Activated T-helper 1 cell treated with anti-CD3 and anti-CD28 coated beads, Interleukin-2, amount 50 U/mL, for 16 hours (primary cell): ENCODE measurements at places on chromosomes 12 and 14.

DNA sequence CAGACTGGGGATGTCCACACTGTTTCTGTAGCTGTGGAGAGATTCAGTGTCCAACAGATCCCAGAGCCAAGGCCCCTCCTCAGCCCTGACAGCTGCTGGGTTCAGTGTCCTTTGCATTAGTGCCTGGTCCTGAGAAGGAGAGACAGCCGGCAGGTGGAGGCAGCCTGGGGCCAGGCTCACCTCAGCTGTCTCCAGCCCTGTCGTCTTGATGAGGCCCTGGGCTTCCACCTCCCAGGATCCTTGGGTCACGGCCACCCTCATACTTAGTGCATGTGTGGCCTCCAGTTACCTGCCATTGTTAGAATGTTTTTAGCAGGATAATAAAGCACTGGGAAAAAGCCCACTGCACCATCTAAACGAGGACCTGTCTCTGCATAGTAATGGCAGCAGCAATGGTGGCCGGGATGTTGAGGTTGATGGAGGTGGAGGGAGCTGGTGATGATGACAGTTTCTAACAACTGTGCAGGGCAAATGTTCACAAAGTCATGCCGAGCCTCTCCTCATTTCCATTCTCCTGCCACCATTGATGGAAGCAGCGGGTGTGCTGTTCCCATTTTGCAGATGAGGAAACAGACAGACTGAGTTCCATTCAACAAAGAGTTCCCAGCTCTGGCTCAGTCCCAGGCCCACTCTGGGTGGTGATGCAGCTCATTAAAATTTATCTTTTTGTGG is 17.7 kb downstream of the ASB2 start:
- DNase-seq: no peak

GRCh38 chr12:103855896-103856657 is 15.0 kb upstream of the NT5DC3 start:
- DNase-seq: no peak

DNA sequence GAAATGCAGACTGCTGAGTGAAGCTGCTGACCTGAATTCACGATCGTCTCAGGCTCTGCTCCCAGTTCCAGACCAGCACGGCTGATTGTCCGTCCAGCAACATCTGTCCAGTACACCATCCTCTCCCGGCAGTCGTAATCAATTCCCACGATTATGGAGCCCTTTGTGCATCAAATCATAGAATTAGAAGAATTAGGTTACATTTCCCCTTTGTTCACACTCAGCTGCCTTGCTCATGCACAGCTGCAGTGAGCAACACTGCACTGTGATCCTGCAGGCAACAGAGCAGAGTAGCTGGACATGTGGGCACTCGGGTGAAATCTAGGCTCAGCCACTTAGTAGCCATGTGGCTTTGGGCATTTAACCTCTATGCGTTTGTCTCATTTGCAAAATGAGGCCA is 22.2 kb downstream of the RTRAF start:
- DNase-seq: no peak

DNA sequence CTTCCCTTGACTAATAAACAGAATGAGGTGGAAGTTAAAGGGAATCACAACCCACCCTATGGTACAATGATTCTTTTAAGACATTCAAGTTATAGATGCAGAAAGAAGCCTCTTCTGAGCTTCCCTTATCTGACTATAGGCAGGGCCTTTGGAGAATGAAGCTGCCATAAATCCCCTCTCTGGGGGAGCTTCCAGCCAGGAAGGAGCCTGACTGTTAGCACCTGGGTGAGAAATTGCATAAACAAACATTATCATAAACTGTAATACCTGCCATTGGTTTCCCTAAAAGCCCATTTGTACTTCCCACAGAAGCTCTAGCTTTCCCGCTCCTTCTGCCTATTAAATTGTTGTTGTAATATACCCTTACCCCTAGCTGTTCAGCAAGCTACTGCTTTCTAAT is 81.3 kb upstream of the RESF1 start:
- DNase-seq: no peak

GRCh38 chr14:101736071-101736470 is 25.4 kb upstream of the PPP2R5C start:
- no peak for DNase-seq

GRCh38 chr12:11621797-11622423 is 27.6 kb upstream of the ETV6 start:
- no peak for DNase-seq
